Occipital lobe (tissue), 3 donors: ENCODE measurements at places on chromosomes 5 and 9. TPM values are rescaled to one million over a fixed set of nuclear protein-coding genes. Genes with fewer than 3 reads are reported as not detected.
A peak's percentile ranks its signal among the peaks of the same experiment; 100 is the strongest.

The ENC1 gene
- total RNA-seq: 1,378 TPM

The MAMDC2 gene
- total RNA-seq: 3.0 TPM

DNA sequence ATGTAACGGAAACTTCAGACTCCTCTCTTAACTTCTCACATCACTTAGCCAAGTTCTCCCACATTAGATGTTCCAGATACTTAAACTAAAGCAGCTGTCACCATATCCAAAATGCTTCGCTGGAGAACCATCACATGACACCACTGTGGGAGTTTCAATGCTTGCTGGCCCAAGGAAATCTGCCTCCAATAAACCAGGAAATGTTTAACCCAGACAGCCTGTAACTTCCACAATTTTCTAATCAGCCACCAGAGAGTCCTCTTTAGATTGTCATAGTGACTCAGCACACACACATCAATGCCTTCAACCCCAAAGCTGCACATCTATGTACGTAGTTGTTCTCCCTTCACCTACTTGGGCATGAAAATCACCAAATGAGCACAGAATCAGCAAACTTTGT, 118.7 kb downstream of the LPAR1 start:
- peak; percentile 21 for DNase-seq

- no peak for DNase-seq
These were observed 110.9 kb upstream of the TARS1 start for GRCh38 chr5:33329891-33330290.

- DNase-seq: no peak
These were observed 426.2 kb upstream of the PTPRD start for GRCh38 chr9:11039006-11039405.

GRCh38 chr9:12230708-12231107, 462.5 kb upstream of the TYRP1 start:
- no peak for DNase-seq

GRCh38 chr9:36987409-36987808, 46.7 kb downstream of the PAX5 start:
- DNase-seq: no peak

GRCh38 chr9:136328622-136329041, 1.3 kb downstream of the GPSM1 start:
- DNase-seq: no peak

GRCh38 chr5:110909950-110910349, 161.6 kb upstream of the TSLP start:
- no peak for DNase-seq

DNA sequence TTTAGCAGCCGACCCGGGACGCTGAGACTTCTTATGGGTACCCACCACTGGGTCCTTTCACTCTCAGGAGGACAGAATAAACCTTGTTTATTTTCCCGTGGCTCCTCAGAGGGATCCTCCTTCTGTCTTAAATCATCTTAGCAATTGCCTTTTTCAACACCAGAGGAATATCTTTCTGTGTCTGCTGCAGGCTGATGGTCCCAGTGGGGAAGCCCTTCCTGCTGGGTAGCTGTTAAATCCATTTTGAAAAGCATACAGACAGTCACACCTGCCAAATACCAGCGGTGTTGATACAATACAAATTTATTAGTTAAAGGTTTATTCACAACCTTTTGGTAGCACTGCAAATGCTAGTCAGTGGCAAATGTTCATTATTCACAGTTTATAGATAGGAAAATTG, 222.9 kb downstream of the AOPEP start:
- no peak for DNase-seq
